ENCODE measurements at places on chromosomes 7 and 10.

- no peak for DNase-seq
These were observed 114.6 kb downstream of the DNAJC1 start for GRCh38 chr10:21888959-21889358.

DNA sequence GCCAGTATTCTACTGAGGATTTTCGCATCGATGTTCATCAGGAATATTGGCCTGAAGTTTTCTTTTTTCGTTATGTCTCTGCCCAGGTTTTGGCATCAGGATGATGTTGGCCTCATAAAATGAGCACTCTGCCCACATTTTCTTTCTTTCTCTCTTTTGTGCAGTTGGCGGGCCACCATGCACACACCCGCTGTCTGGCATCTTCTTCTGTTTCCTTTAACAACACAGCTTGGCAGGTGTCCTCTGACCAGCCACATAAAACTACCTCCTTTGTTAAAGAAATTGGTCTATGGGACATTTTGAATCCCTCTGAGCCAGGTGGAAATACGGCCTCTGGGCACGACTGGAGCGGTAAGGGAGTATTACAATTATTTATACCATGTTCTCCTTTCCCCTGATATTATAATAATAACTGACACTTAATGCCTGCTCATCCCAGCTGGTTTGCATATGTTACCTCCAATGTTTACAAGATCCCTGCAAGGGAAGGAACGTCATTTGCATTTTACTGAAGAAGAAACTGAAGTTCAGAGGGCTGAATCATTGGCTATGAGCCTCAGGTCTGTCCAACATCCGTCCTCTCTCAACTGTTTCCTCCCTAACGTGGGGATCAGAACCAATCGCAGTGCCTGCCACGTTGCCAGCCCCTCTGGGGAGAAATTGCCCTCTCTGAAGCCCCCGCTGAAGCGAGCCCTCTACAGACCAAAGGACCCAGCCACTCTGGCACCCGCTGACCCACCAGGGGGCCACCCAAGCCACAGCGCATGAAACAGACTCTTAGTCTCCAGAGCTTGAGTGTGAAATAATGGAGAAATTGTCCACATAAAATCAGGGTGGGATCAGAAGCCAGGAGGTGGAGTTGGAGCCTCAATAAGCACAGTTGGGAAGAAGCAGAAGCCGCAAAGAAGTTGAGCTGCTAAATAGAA is 125.0 kb upstream of the FOXK1 start:
- DNase-seq: no peak

GRCh38 chr7:132464740-132465139 is 111.5 kb downstream of the PLXNA4 start:
- peak; percentile 79 for DNase-seq

DNA sequence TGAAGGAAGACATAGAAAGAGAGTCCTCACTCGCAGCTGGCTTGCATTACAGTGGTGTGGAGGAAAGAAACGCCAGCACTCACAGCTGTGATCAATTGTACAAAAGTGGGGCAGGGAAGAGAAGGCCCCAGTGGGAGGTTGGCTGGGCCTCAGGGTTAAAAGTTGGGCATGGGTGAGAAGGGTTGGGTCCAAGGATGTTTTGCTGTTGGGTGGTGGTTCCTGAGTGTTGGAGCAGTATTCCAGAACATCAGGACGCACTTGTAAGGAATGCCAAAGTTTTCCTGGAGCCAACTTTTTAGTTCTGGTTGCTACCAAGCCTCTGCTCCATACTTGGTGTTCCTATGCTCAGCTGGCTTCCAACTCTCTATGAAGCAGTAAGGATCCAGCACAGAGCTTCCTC is 55.4 kb upstream of the MKRN1 start:
- no peak for DNase-seq

GRCh38 chr10:14502431-14502830 is 171.7 kb upstream of the FRMD4A start:
- DNase-seq: no peak

DNA sequence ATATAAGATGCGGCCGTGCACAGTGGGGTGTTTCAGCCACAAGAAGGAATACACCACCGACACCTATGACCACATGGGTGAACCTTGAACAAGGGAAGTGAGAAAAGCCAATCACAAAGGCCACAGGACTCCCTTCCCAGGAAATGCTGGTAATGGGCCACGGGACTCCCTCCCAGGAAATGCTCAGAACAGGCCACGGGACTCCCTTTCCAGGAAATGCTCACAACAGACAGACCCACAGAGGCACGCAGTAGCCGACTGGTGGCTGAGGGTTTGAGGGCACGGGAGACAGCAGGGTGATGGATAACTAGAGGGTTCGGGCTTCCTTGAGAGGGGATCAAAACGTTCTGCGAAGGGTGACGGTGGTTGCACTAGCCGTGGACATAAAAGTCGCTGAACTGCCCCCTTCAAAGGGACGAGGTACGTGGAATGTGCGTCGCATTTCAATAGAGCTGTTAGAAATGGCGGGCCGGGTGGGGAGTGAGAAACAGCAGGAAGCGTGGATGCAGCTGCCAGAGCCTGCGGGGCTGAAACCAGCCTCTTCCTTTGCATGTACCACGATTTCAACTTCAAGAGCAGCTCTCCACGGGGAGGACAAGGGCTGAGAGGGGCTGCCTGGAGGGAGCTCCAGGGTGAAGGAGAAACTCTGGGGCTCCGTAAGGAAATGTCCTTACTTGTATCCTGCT is 274.0 kb downstream of the ELFN1 start:
- no peak for DNase-seq

- no peak for DNase-seq
These were observed 35.3 kb downstream of the MET start for GRCh38 chr7:116707289-116707688.

DNA sequence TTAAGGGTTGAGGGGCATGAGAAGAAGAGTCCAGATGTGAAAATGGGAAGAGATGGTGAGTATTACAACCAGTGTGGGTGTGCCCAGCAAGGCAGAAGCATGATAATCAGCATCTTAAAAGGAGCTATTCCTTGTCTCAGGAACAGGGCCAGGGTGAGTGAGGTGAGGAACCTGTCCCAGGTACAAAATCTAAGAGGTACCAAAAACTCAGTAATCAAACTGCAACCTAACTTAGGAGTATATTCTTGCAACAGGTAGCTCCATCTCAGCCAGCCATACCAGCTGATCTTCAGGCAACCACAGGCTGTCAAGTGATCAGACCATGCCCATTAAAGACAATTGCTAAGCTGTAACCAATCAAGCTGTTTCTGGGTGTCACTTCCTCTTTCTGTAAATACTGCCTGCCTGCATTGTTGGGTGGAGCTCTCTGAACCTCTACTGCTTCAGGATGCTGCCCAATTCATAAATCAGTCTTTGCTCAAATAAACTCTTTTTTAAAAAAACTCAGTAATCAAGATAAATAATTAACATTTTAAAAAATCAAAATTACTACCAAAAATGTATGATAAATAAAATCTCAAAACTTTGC is 7.4 kb downstream of the KEL start:
- no peak for DNase-seq

DNA sequence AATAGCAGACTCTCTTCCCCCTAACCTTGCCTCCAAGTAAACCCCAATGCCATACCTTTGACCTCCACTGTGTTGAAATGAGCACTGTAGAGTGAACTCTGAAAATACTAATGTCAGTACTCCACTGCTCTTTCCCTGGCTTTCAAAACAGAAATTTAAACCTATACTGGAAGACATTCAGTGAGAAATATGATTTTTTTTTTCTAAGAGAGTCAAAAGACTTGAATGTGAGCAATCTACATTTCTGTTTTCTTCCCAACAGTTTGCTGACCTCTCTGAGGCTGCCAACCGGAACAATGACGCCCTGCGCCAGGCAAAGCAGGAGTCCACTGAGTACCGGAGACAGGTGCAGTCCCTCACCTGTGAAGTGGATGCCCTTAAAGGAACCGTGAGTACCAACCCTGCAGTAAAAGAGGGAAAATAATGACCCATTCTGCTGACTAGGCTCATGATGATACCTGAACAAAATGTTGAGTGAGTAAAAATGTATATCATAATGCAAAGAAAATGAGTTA is 6.4 kb downstream of the VIM start:
- no peak for DNase-seq

DNA sequence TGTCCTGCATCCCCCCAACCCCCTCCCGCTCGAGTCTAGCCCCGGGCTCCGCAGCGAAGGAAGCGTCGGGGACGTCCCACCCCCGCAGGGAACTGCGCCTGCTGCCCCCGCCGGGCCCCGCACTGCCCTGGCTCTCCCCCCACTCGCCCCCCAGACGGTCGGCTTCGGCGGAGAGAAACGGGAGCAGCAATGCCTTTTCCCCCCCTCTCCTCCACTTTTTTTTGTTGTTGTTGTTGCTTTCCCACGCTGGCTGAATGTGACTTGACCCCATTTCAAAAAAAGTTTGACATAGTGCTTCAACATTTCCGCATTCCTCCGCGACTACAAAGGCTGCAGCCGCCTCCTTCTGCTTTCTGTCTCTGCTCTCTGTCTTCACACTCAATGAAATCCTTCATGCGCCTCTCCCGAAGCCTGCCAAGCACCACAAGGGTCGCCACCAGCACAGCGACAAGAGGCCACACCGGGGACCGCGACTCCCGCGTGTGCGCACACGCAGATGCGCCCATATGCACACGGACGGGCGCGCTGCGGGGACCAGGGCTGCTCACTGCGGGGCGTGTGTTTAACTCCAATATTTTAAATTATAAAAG is 1.0 kb downstream of the CDK6 start:
- peak; percentile 50 for DNase-seq

DNA sequence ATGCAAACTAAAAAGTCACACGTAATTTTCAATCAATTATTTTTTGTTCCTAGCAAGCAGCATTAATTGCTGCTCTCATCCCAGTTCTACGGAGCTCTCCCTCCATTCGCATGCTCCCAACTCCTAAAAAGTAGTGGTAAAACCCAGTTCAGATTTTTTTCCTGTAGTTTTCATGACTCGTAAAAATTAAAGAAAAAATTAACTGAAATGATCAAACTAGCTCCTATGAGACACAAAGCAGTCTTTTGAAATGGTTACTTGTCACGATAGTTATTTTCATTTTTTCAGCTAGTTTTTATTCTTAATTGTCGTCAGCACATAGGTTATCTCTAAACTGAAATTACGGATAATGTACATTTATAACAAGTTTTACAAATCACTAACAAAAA is 1.8 kb downstream of the HNRNPA2B1 start:
- DNase-seq: no peak

DNA sequence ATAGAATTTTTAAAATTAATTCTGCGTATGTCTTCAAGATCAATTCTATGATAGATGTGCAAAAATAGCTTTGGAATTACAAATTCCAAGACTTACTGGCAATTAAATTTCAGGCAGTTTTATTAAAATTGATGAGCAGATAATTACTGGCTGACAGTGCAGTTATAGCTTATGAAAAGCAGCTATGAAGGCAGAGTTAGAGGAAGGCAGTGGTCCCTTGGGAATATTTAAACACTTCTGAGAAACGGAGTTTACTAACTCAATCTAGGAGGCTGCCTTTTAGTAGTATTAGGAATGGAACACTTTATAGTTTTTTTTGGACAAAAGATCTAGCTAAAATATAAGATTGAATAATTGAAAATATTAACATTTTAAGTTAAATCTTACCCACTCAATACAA is 70.8 kb downstream of the CFTR start:
- DNase-seq: no peak

DNA sequence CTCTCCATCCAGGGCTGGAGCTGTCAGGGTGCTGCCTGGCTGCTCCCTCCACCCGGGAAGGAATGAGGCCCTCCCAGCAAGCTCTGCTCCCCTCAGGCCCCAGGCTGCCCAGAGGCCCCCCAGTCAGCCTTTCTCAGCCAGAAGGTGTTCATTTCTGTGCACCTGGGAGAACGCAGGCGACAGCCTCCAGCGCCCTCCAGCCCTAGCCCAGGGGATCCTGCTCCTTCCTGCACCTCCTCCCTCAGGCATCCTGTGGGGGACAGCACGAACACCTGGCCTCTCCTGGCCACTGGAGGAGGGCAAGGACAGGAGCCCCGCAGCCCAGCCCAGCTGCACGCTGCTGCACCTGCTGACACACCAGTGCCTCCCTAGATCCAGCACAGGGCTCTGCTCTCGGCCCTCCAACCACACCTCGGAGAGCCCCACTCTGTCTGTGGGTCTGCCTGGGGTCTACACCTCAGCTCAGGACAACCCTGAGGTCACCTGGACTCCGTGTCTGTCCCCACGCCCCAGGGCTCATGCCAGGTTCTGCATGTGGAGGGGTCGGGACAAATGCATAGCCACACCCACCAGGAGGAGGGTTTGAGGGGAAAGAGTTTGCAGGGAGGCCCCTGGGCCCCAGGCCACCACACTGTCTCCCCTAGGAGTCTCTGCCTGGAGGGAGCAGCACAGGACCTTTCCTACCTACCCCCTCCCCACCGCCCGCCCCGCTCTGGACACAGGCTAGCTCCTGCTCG is 7.4 kb upstream of the PWWP2B start:
- no peak for DNase-seq

DNA sequence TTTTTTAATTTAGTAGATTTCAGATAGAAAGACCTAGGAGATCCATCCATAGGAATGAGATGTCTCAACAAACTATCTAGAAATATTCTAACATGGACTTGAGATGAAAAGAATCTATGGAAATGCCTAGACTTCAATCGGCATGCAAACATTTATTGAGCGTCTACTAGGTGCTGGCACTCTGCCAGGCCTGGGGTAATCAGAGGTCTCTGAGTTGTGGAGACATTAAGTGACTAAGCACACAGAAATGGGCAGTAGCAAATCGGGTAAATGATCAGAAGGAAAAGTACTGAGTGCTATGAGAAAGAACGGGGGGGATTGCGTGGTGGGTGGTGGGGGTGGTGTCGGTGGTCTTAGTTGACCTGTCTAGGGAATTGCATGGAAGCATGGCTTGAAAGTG is 466.6 kb downstream of the GALNT17 start:
- DNase-seq: no peak

DNA sequence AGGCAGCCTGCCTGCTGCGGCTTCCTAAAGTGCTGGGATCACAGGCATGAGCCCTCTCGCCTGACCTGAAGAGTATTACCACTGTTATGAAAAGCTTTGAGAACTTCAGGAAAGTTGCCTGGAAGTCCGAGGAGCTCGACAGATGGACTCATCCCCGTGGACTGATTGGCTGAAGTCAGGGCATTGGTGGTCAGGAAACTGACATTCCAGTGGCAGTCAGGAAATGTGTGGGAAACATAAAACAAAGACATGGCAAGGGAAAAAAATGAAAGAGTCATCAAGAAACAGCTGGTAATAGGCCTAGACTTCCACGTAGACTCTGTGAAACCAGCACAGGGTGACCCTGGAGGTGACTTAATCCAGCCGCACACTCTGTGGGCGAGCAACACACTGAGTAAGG is 123.3 kb downstream of the CDH23 start:
- DNase-seq: no peak

DNA sequence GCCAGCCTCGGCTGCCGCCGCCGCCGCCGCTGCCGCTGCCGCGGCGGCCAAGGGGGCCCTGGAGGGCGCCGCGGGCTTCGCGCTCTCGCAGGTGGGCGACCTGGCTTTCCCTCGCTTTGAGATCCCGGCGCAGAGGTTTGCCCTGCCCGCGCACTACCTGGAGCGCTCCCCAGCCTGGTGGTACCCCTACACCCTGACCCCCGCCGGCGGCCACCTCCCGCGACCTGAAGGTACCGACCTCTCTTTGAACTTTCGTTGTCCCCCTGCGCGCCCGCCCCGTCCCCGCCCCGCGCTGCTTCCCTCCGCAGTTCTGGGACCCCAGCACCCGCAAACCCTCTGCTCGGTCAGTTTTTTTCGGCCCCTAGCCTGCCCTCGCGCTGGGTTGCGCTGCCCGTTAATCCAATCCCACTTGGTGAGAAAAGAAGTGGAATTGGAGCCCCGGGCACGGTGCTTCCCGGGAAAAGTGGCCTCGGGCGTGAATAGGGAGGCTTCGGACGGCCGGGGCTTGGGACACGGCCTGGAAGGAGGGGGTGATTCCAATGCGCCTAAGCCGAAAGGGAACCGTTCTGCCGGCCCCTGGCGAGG is 543 bp downstream of the HMX3 start:
- DNase-seq: no peak
